Stimulated activated CD8-positive, alpha-beta memory T cell treated with anti-CD3 and anti-CD28 coated beads, Interleukin-7, amount 100 ng/mL, for 48 hours (primary cell): ENCODE measurements at places on chromosomes 7 and 10.

GRCh38 chr7:159192725-159193453 is 48.2 kb upstream of the VIPR2 start:
- DNase-seq: no peak

DNA sequence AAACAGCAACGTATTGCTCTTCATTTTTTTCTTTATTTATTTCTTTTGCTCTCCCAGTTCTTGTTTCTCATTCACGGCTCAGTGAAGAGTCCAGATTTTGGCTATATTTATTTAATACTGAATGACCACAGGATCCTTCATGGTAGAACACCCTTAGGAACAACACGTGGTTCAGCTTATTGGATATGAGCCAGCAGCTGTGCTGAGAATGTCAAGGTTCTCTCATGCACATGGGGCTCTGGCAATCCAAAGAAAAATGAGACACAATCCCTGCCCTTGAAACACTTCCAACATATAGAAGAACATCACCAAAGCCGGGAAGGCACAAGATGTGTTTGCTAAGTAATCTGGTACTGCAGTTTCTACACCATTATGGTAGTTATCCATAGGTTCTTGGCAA is 852.9 kb downstream of the SORCS1 start:
- no peak for DNase-seq

- no peak for DNase-seq
These were observed 59.9 kb downstream of the MAP3K8 start for GRCh38 chr10:30493609-30494530.

- DNase-seq: no peak
These were observed 86.3 kb downstream of the TRRAP start for GRCh38 chr7:98964596-98964995.

- DNase-seq: peak; percentile 9
These were observed 1.1 kb downstream of the MARVELD1 start for GRCh38 chr10:97714401-97715258.

DNA sequence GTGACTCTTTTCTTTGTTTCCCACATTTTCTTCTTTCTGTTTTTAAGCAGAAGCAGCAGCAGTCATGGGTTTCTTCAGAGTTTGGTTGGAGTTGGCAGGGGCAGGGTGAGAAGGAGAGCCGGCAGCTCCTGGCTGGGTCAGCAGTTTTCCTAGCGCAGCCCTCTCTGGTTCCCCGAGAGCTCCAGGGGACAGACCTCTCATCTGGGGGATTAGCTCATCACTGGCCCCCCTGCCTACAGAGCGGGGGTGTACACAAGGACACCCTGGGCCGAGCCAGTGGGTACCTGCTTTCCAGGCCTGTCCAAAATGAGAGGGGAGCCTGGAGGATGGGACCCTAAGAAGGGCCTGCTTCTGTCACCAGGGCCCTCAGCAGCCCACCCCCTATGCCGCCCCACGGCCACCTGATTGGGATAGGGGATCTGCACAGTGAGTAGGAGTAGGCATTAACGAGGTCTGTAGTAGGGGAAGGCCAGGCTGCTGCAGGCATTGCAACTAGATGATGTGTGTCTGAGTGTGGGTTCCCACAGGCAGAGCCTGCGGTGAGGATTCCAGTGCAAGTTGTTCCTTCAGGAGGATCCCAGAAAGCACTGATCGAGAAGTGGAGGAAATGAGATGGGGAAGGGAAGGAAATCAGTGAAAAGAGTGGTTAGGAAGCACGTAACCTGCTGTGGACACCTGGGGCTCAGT is 122.9 kb upstream of the PPIF start:
- DNase-seq: no peak

- no peak for DNase-seq
These were observed 123.4 kb downstream of the CUX1 start for GRCh38 chr7:101940830-101941229.

DNA sequence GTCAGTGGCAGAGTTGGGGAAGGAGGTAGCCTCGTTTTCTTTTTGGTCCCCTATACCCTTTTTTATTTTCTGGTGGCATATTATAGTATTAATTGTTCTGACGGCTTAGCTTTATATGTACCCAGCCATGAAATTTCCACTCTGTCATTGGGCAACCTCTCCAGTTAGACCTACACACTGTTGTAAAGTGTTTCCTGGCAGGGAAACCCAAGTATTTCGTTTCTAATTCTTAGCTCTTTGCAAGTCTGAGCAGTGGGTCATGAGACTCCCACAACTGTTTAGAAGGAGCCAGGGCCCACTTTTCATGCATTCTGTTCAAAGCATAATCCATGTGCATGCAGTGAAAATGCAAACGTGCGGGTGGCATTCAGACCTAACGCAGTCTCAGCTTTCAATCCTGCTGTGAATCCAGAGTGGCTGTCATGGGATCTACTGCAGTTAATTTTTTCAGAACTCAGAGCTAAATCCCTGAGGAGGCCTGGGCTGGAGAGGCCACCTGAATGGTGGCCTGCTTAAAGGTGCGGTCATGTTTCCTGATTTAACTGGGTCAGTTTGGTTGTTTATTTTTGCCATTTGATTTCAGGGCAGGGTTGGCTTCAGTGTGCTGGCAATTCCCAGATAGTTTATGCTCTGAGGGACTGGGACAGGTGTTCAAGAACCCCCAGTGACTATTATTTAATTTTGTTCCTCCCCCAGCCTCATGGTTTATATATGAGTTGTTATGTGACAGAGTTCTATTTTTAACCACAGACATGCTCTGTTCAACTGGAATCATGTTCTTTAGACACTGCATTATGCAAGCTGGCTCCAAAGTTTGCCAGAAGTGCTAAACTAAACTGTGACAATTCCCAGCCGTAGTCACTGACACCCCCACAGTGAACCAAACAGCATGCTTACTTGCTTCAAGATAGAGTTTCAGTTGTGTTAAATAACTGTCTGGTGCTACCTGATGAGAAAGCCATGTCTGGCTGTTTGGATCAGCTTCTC is 27.4 kb upstream of the SYPL1 start:
- no peak for DNase-seq

DNA sequence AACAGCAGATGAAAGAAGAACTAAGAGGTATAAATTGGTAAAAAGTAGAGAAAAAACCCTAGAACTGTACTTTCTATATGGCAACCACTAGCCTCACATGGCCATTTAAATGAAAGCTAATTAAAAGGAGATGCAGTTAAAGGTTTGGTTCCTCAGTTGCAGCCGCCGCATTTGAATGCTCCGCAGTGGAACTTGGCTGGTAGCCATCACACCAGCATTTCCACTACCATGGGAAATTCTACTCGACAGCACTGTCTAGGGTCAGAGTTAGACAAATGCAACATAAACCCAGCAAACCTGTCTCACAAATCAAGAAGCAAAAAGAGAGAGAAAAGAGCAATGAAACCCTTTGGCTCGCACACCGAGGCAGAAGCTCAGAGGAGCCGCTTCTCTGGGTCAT is 29.7 kb downstream of the VIPR2 start:
- no peak for DNase-seq

DNA sequence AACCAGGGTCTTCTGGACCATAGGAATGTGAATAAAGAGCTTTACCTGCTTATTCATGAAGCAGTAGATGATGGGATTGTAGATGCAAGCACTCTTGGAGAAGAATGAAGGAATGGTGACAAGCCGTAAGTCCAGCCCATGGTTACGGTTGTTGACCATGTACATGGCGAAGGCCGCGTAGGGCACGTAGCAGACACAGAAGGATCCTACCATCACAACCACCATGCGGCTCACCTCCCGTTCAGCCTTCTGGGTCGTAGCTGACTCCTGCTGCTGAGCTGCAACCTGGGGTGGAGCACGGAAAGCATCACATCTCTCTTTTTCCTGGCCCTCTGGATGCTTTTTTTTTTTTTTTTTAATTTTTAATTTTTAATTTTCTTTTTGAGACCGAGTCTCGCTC is 2.0 kb downstream of the OPN1SW start:
- no peak for DNase-seq

DNA sequence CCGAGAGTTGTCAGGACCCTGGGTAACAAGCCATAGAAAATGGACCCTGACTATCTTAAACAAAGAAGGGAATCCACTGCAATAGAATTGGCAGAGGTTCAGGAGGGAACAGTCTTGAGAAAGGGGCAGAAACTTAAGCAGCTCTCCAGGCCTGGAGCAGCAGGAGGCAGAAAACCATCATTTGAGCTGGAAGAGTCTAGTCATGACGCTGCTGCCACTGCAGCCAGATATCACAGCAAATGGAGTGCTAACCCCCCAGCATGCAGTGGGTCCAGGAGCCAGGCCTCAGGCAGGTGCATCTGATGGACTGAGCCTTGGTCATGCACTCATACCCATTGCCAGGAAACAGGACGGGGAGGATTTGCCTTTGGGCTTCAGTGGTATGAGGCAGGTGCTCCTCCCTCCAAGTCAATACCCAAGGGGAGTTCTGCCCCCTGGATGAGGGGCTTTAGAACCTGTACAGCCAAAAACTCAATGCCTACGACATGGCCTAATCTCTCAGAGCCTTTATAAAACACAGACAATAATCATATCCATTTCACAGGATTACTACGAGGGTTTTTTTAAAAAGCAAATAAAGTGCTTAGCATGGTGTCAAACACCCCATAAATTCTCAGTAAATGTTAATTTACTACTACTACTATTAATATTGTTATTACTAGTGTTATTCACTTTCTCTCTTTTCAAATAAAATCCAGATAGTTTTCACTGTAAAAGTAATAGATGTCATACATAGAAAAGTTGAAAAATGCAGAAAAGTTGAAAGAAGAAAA is 30.7 kb downstream of the DUSP5 start:
- DNase-seq: no peak

DNA sequence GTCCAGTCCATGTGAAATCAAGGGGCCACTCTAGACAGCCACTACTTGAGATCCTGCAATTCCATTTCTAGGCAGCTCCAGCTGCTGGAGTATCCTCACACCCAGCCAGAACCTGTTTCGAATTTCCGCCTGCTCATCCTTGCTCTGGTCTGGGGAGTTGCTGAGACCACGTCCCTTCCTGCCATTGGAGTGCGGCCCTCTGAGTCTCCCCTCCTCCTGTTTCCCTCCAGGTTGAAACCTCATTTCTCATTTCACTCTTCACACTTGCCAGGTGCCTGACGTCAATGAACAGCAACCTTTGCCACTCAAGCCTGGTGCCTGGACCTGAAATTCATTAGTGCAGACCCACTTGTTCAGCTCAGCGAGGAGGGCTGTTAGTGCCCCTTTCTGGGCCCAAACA is 307.5 kb upstream of the SHH start:
- no peak for DNase-seq
